Mesothelial cell of epicardium (in vitro differentiated cells): ENCODE measurements at places on chromosomes 4 and X. TPM values are rescaled to one million over a fixed set of nuclear protein-coding genes. Genes with fewer than 3 reads are reported as not detected.

The CLDN22 gene
- not detected in 3 replicates for total RNA-seq

The SRPX2 gene
- 13.7 to 16.2 TPM (median 15.1 TPM) in 3 replicates for total RNA-seq

The TMEM187 gene
- total RNA-seq = 11.5 to 15.0 TPM (median 14.2 TPM) in 3 replicates

The PCDH7 gene
- 74.3 to 78.8 TPM (median 76.7 TPM) in 3 replicates for total RNA-seq

GRCh38 chr4:75916091-75916661 lies 13.9 kb upstream of the PPEF2 start:
- H3K27me3 ChIP-seq = no peaks in the 10 kb centered on the region
- no peak overlapping the region for H3K4me3 ChIP-seq
- peaks cover 6% of the 10 kb centered on the region for H3K4me1 ChIP-seq
- peak overlapping the region; percentile 86 for H3K27ac ChIP-seq
- H3K36me3 ChIP-seq = peaks cover 5% of the 10 kb centered on the region

The GPR119 gene
- not detected in 3 replicates for total RNA-seq

DNA sequence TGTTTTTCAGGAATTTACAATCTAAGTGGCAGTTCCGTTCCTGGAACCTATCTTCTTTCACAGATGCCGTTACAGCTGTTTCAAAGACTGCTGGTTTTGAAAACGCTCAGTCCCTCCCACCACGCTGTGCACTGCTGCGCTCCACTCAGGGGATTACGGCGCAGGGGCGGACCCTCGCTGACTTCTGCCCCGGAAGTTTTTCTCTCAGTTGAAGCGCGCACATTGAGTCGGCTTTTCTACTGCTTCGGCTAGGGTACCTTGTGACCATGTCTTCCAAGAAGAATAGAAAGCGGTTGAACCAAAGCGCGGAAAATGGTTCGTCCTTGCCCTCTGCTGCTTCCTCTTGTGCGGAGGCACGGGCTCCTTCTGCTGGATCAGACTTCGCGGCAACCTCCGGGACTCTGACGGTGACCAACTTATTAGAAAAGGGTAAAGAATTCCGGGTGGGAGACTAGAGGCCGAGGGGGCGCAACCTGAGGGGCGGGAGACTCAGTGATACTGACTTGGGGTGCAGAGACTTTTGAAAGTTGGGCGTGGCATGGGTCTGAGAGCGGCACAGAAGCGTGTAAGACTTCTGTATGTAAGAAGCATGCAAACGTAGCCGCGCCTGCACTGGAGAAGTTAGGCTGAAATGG lies 597 bp upstream of the NUDT6 start:
- H3K27me3 ChIP-seq = no peaks in the 10 kb centered on the region
- peaks cover 2% of the 10 kb centered on the region for H3K4me1 ChIP-seq
- peak; percentile 81 for DNase-seq
- peak overlapping the region; percentile 94 for H3K27ac ChIP-seq

GRCh38 chr4:21765810-21766407 lies 182.7 kb downstream of the KCNIP4 start:
- H3K27me3 ChIP-seq = peaks cover under 1% of the 10 kb centered on the region
- no peak overlapping the region for H3K27ac ChIP-seq
- peaks cover 23% of the 10 kb centered on the region for H3K4me1 ChIP-seq
- H3K36me3 ChIP-seq = no peaks in the 10 kb centered on the region
- DNase-seq = no peak

- no peaks in the 10 kb centered on the region for H3K36me3 ChIP-seq
- H3K27me3 ChIP-seq = peaks cover 82% of the 10 kb centered on the region
- no peak for DNase-seq
- H3K4me1 ChIP-seq = peaks cover 12% of the 10 kb centered on the region
- H3K4me3 ChIP-seq = no peak overlapping the region
Measured at GRCh38 chr4:84503495-84504437, 4.7 kb upstream of the NKX6-1 start.

DNA sequence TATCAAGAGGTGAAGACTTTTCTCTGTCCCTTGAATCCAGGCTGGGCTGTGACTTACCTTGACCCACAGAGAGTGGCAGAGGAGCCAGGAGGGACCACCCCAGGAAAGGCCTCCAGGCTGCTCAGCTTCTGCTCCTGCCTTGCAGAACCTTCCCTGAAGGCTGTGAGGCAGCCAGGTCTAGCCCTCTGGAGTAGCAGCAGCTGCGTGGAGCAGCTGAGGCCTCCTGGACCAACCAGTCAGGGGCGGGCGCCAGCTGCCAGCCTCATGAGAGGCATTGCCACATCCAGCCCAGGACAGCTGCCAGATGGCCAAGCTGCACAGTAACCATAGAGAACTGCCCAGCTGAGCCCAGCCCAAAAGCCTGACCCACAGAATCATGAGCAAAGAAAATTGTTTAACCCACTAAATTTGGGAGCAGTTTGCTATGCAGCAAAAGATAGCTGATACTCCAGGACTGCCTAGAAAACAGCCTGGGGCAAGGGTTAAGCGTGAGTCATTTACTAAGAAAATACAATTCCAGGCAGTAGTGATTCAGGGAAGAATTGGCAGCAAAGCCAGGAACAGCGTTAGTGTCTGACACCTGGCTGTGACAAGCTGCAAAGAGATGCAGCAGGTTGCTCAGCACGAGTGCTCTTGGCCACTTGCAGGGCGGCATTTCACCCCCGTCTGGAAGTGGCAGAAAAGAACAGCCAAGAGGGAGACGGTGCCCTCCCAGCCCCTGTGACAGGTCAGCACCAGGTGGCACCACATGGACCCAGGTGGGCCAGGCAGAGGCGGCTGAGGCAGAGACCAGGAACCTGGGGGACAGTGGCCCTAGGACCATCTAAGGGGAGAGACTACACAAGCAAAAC lies 14.7 kb upstream of the PDE6B start:
- no peaks in the 10 kb centered on the region for H3K36me3 ChIP-seq
- DNase-seq = no peak
- no peak overlapping the region for H3K4me3 ChIP-seq
- H3K4me1 ChIP-seq = no peaks in the 10 kb centered on the region
- H3K27me3 ChIP-seq = peaks cover 58% of the 10 kb centered on the region
- no peak overlapping the region for H3K27ac ChIP-seq

DNA sequence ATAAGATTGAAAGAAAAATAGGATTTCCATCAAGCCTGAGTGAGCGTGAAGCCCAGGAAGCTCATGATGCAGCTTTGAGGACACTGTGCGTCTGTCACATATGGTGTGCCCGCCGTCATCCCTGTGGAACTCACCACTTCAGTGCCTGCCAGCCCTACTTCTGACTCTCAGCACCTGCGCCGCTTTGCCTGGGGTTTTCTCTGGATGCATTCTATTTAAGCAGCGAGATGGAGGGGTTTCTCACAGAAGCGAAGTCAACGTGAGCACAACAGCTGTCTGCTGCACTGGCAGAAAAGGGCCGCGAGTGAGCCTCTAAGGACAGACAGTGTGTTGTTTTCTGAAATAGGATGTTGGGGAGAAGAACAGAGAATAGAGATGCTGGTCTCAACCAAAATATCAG lies 6.2 kb upstream of the TMEM128 start:
- no peak overlapping the region for H3K27ac ChIP-seq
- DNase-seq = no peak
- no peaks in the 10 kb centered on the region for H3K36me3 ChIP-seq
- H3K27me3 ChIP-seq = peaks cover 39% of the 10 kb centered on the region
- no peak overlapping the region for H3K4me3 ChIP-seq
- H3K4me1 ChIP-seq = peaks cover 1% of the 10 kb centered on the region

DNA sequence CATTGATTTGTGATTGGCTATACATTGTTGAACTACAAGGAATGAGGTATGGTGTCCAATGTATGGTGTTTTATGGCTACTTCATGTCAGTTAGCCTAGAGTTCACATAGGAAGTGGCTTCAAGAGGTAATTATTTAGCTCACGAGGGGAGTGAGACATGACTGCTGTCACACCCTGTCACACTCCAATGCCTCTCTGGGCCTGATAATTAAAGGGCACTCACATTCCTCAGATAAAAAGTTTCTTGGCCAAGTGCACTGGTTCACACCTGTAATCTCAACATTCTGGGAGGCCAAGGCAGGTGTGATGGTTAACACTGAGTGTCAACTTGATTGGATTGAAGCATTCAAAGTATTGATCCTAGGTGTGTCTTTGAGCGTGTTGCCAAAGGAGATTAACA lies 65.0 kb upstream of the DDX60 start:
- H3K4me3 ChIP-seq = no peak overlapping the region
- H3K36me3 ChIP-seq = peaks cover 11% of the 10 kb centered on the region
- no peak for DNase-seq

The EGF gene
- 1.0 to 2.0 TPM (median 1.3 TPM) in 3 replicates for total RNA-seq

GRCh38 chr4:26884486-26884988 lies 23.9 kb downstream of the STIM2 start:
- H3K36me3 ChIP-seq = peaks cover 5% of the 10 kb centered on the region
- no peak overlapping the region for H3K4me3 ChIP-seq
- peaks cover 9% of the 10 kb centered on the region for H3K4me1 ChIP-seq
- no peaks in the 10 kb centered on the region for H3K27me3 ChIP-seq
- DNase-seq = no peak

GRCh38 chr4:71239365-71239764 lies 99.5 kb upstream of the SLC4A4 start:
- H3K4me3 ChIP-seq = no peak overlapping the region
- no peak for DNase-seq
- no peaks in the 10 kb centered on the region for H3K27me3 ChIP-seq
- no peak overlapping the region for H3K27ac ChIP-seq
- H3K36me3 ChIP-seq = no peaks in the 10 kb centered on the region

GRCh38 chrX:97787849-97788248 lies 904.1 kb downstream of the RPA4 start:
- no peaks in the 10 kb centered on the region for H3K4me1 ChIP-seq
- H3K27me3 ChIP-seq = no peaks in the 10 kb centered on the region
- no peaks in the 10 kb centered on the region for H3K36me3 ChIP-seq
- H3K4me3 ChIP-seq = no peak overlapping the region
- no peak overlapping the region for H3K27ac ChIP-seq

The ASB11 gene
- total RNA-seq = not detected in 3 replicates

GRCh38 chr4:173508386-173509035 lies 21.5 kb downstream of the HAND2 start:
- peak overlapping the region; percentile 97 for H3K27ac ChIP-seq
- H3K4me3 ChIP-seq = peak overlapping the region; percentile 74
- H3K4me1 ChIP-seq = peaks cover 52% of the 10 kb centered on the region
- peaks cover 24% of the 10 kb centered on the region for H3K27me3 ChIP-seq
- no peak for DNase-seq

DNA sequence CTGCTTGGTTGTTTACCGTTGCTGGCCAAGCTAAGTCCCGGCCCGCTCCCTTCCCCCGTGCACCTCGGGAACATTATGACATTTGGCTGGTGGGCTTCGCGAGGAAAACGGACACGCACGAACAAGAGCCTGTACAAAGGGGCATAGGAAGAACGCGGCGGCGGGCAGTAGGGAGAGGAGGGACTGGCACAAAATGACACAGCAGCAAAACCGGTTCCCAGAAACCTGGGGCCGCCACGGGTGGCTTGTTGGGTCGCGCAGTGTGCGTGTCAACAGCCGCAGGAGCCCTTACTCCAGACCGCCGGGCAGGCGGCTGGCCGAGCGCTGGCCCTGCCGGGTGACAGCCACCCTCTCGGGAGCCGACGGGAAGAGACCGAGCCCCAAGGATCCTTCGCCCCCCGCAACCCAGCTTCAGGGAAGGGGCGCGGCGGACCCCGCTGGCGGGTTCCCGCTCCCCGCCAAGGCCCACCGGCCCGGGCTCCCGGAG lies 1.6 kb upstream of the LIN54 start:
- peak; percentile 61 for DNase-seq
- H3K27ac ChIP-seq = peak overlapping the region; percentile 95
- H3K4me1 ChIP-seq = peaks cover 33% of the 10 kb centered on the region
- H3K4me3 ChIP-seq = peak overlapping the region; percentile 86
- no peaks in the 10 kb centered on the region for H3K36me3 ChIP-seq
- no peaks in the 10 kb centered on the region for H3K27me3 ChIP-seq

GRCh38 chrX:110276778-110277177 lies 41.1 kb downstream of the AMMECR1 start:
- H3K27me3 ChIP-seq = no peaks in the 10 kb centered on the region
- no peak overlapping the region for H3K4me3 ChIP-seq
- H3K27ac ChIP-seq = no peak overlapping the region
- peaks cover 7% of the 10 kb centered on the region for H3K36me3 ChIP-seq
- DNase-seq = no peak

DNA sequence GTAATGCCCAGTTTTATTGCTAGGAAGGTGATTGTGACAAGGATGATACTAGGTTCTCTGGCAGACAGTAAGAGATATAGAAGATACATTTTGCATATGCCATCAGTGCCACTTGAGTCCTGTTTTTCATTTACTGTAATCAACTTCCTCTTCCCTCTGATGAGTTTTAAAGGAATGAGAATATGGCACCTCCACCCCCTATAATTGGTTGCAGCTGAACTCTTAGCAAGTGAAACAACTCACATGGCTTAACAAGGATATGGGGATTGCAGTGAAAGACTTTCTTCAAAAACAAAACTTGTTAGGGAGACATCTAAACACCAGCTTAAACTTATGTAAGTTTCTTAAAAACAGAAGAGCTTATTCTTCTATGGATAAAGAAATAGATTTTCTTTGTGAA lies 90.0 kb downstream of the AREG start:
- DNase-seq = no peak
- no peak overlapping the region for H3K27ac ChIP-seq
- H3K27me3 ChIP-seq = no peaks in the 10 kb centered on the region
- H3K4me1 ChIP-seq = peaks cover 5% of the 10 kb centered on the region
- no peak overlapping the region for H3K4me3 ChIP-seq

DNA sequence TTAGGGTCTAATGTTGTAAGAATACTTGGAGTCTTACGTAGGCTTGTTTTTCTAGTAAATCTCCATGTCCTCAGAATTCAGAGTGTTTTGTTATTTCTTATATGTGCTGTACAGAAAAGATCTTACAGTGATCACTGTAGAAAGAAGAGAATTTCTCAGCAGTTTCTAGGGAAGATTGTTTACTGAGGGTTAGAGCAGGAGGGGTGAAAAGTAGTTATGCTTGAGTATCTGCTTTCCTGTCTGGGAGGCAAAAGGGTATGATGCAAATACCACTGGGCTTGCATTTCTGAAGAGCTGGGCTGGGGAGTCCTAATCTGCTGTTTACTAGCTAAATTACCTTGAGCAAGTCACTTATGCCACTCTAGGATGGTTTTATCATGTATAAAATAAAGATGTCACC lies 78.2 kb downstream of the BEND4 start:
- H3K4me1 ChIP-seq = no peaks in the 10 kb centered on the region
- no peak overlapping the region for H3K4me3 ChIP-seq
- no peaks in the 10 kb centered on the region for H3K27me3 ChIP-seq
- H3K36me3 ChIP-seq = peaks cover 14% of the 10 kb centered on the region

DNA sequence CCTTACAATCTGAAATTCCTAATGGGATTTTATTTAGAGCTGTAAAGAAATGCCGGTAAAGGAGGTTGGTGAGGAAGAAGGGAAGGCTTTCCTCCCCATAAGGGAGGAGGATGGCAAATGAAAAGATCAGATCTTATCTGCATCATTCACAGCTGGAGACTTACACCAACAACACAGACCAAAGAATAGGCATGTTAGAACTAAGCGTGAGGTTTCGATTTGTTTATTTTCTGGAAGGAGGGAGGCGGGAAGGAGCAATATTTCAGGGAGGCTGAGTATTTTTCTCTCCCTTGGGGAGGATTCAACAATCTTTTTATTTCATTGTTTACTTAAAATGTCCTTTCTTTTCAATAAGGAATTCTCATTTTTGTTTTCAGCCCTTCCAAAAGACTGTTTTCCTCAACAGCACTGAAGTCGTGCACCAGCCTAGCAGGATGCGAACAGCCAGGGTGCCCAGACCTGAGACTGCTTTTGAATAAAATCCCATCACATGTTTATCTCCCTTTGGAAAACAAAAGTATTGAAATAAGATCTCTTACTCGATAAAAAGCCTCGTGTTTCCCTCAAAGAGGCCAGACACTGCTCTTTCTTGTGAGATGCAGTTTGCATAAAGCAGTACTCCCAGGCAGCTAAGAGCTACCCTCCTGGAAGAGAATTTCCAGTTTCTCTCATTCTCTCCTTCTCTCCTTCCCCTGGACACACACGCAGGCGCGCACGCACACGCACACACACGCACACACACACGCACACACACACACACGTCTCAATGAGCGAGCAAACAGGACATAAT lies 236.1 kb downstream of the MGST2 start:
- H3K27ac ChIP-seq = peak overlapping the region; percentile 86
- H3K36me3 ChIP-seq = peaks cover 16% of the 10 kb centered on the region
- no peaks in the 10 kb centered on the region for H3K27me3 ChIP-seq
- no peak overlapping the region for H3K4me3 ChIP-seq
- peaks cover 35% of the 10 kb centered on the region for H3K4me1 ChIP-seq
- no peak for DNase-seq

The CXXC4 gene
- 4.6 to 5.1 TPM (median 5.0 TPM) in 3 replicates for total RNA-seq
